Calu3 (cell line): ENCODE measurements at places on chromosomes 3 and 15. TPM values are rescaled to one million over a fixed set of nuclear protein-coding genes. Genes with fewer than 3 reads are reported as not detected.
A peak's percentile ranks its signal among the peaks of the same experiment; 100 is the strongest.

Gene PYGO1
- total RNA-seq: 2.5 and 2.8 TPM in 2 replicates

Gene JMJD7
- total RNA-seq: 9.4 and 9.7 TPM in 2 replicates

DNA sequence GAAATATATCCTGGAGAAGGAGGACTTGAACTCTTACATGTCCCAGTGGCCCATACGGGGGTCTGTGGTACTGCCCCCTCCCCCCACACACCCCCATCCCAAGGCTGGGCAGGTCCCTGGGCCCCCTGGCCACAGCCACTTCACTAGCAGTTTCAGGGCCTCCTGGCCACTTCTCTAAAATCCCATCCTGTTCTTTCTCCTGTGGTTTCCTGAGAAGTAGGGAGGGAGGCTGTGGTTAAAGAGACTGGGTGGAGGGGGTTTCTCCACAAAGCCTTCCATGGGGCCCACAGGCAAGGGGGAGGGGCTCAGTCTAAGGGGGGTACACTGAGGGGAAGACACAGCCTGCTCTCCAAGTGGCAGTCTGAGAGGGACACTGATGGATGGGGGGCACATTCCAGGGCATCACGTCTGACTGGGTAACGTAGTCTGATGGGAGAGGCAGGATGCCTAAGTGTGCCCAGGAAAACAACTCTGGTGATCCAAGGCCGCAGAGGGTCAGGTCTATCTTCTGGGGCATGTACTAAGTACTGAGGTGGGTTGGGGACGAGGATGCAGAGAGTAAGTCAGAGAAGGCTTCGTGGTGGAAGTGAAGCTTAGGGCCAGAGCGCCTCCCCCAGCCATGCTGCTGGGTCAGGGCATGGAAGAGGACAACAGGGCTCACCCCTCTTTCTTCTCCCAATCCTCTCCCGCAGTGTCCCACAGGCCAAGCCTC lies 48.0 kb upstream of the C15orf39 start:
- no peak for DNase-seq
- no peaks in the 10 kb centered on the region for H3K27me3 ChIP-seq
- peaks cover 23% of the 10 kb centered on the region for H3K4me1 ChIP-seq
- peaks cover 8% of the 10 kb centered on the region for H3K36me3 ChIP-seq
- no peak overlapping the region for H3K4me3 ChIP-seq

- H3K36me3 ChIP-seq: no peaks in the 10 kb centered on the region
- H3K27ac ChIP-seq: no peak overlapping the region
- H3K27me3 ChIP-seq: peaks cover 48% of the 10 kb centered on the region
Measured at GRCh38 chr3:186268616-186269448, 93.2 kb downstream of the DGKG start.

DNA sequence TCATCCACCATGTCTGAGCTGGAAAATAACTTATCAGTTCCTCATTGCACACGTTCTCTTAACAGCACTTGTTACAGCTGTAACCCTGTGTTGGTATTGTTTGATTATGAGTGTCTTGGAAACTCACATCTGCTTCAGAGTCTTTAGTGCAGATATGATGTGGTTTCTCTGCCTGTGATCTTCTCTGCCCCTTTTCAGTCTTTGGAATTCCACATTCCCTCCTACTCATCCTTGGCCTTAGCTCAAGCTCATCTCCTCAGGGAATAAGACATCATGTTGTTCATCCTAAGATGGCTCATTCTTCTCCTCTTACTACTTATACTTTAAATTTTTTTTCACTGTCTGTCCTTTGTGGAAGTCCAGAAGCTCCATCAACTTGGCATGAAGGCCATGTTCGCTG lies 77.7 kb downstream of the SYNPR start:
- no peak overlapping the region for H3K27ac ChIP-seq
- no peaks in the 10 kb centered on the region for H3K4me1 ChIP-seq
- H3K4me3 ChIP-seq: no peak overlapping the region
- DNase-seq: no peak
- no peaks in the 10 kb centered on the region for H3K36me3 ChIP-seq

DNA sequence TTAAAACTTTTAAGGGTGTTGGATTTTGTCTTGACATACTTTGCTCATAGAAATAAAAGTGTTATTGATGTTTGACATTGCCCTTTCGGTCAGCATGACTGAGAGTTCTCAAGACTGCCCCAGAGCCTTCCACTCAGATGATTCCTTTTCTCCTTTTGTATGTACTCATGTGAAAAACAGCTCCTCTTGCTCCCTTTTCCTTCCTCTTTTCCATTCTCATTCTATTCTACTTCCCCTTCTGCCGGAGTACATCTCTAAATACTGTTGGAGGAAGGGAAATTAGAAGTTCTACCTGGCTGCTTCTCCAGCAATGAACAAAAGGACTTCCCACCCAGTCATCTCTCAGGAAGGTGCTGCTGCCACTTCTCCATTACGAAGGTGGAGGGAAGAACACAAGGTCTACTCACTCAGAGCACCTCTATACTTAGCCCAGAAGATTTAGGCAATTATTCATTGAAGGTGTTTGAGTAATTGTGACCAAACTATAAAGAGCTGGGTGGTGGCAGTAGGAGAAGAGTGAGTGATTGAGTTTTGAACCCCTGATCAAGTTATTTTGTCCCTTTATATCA lies 163.8 kb upstream of the MBNL1 start:
- H3K4me1 ChIP-seq: peaks cover 19% of the 10 kb centered on the region
- no peak overlapping the region for H3K27ac ChIP-seq
- no peak overlapping the region for H3K4me3 ChIP-seq
- H3K36me3 ChIP-seq: no peaks in the 10 kb centered on the region
- DNase-seq: no peak
- no peaks in the 10 kb centered on the region for H3K27me3 ChIP-seq

GRCh38 chr3:128228366-128228910 lies 75.2 kb downstream of the EEFSEC start:
- H3K27me3 ChIP-seq: no peaks in the 10 kb centered on the region
- no peak overlapping the region for H3K4me3 ChIP-seq
- DNase-seq: no peak
- H3K27ac ChIP-seq: no peak overlapping the region
- H3K4me1 ChIP-seq: no peaks in the 10 kb centered on the region

GRCh38 chr3:41690766-41691563 lies 270.9 kb downstream of the ULK4 start:
- DNase-seq: peak; percentile 24
- peaks cover 16% of the 10 kb centered on the region for H3K4me1 ChIP-seq
- H3K36me3 ChIP-seq: no peaks in the 10 kb centered on the region
- H3K4me3 ChIP-seq: no peak overlapping the region
- H3K27me3 ChIP-seq: no peaks in the 10 kb centered on the region
- no peak overlapping the region for H3K27ac ChIP-seq

DNA sequence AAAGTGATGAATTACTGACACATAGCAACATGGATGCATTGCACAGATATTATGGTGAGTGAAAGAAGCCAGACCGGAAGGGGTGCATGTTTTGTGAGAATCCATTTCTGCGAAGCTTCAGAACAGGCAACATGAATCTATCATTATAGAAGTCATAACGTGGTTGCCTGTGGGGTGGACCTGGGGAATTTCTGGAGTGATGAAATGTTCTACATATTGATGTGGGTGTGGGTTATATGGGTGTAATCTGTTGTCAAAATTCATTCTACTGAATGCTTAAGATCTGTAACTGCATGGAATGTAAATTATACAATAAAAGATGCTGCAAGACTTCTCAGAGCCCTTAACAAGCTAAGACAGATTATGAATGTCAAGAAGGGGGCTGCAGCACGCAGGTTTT lies 25.2 kb upstream of the TSPAN3 start:
- H3K4me1 ChIP-seq: no peaks in the 10 kb centered on the region
- no peak for DNase-seq
- no peaks in the 10 kb centered on the region for H3K36me3 ChIP-seq
- H3K4me3 ChIP-seq: no peak overlapping the region
- no peaks in the 10 kb centered on the region for H3K27me3 ChIP-seq

DNA sequence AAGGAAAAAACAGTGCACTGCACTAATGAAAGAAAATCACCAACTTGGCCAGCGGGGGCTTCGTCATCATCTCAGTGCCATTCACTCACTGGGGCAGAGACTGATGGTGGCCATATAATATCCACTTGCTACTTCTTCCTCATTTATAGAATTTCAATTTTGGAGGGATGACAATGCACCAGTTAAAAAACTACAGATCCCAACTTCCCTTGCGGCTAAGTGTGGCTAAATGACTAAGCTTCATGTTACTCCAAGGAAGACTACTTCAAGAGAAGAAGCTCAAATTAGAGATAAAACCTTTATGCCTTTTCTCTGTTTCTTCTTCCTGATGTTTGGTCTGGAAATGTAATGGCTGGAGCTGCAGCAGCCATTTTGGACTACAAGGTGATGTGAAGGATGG lies 38.8 kb downstream of the NGLY1 start:
- no peaks in the 10 kb centered on the region for H3K36me3 ChIP-seq
- no peaks in the 10 kb centered on the region for H3K4me1 ChIP-seq
- no peak overlapping the region for H3K4me3 ChIP-seq
- H3K27ac ChIP-seq: no peak overlapping the region

Gene SECISBP2L
- total RNA-seq: 32.6 and 37.0 TPM in 2 replicates
